ENCODE measurements at places on chromosomes 12 and 14.

DNA sequence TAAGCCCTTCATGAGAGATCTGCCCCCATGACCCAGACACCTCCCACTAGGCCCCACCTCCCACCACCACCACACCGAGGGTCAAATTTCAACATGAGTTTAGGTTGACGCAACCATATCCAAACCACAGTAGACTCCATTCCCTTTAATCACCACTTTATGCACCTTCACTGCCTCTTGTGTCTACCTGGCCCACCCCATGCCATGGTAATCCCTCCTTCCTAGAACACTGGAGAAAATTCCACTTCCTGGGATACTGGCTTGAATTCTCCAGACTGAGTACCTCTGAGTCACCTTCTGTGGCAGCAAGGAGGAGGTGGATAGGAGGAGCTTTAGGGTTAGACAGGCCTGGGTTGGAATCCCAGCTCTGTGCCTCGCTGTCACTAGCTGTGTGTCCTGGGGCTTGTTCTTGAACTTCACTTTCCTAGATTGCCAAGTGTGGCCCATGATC lies 26.1 kb upstream of the CIPC start:
- peak; percentile 7 for DNase-seq

GRCh38 chr14:22588526-22589095 lies 413 bp downstream of the DAD1 start:
- DNase-seq = no peak

- no peak for DNase-seq
These were observed 94.7 kb downstream of the SYNE3 start for GRCh38 chr14:95421741-95422140.

GRCh38 chr12:52964556-52965336 lies 15.8 kb downstream of the KRT18 start:
- DNase-seq = no peak

DNA sequence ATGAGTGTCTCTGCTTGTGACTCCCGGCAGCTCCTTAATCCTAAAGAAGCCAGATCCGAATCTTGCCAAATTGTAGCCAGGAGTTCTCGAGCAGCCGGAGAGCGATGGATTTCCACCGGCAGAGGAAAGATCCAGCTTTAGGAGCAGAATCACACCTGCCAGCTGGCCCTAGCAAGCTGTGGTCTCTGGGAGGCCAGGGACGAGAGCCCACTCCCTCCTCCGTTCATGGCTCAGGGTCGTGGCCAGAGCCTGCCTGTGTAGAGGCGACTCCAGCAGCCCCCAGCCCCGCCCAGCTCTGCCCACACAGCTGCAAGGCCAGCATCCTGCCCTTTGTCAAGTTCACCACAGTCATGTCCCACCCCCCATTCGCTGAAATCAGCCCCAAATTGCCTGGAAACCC lies 121.0 kb downstream of the SCARB1 start:
- DNase-seq = no peak

DNA sequence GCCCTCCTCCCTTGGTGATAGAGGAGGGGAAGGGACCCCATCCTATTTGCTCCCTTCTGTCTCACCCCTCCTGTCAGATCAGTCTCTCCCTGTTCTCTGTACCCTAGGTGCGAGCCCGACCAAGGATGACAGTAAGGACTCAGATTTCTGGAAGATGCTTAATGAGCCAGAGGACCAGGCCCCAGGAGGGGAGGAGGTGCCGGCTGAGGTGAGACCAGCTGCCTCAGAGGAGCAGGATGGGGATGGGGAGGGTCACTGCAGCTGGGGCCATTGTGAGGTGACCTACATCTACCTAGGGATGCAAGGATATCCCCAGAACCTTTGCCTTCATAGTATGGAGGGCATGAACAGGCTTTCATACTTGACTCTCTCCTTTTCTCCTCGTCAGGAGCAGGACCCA lies 22.2 kb downstream of the AGAP2 start:
- DNase-seq = no peak

DNA sequence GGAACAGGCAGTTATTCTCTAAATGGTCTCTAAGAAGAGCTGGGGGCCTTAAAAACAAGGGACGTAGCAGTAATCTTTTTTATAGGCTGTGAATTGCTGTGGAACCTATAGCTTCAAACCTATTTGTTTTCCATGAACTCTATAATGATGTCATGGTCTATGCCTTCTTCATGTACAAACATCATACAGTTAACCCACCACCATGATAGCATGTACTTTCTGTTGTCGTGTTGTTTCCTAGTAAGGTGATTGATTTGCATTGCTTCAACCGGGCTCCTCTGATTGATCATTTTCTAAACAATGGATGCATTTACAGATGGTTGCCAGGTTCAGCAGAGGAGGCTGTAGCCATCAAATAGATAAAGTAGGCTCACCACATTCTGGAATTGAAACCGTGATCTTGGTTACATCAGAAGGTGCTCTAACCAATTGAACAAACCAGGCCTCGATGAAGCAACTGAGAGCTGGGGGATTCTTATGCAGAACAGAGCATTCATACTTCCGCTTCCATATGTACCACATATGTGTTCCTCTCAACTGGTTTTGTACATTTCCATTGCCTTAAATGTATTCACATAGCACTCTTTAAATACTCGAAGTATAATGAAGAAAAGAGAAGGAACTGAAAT lies 25.6 kb upstream of the PCNX1 start:
- DNase-seq = no peak
